ENCODE measurements at places on chromosomes 13 and 19.

GRCh38 chr19:6683971-6684370 lies 14.0 kb upstream of the TNFSF14 start:
- DNase-seq = no peak

- DNase-seq = no peak
Measured at GRCh38 chr13:112132619-112133018, 65.7 kb downstream of the SOX1 start.

DNA sequence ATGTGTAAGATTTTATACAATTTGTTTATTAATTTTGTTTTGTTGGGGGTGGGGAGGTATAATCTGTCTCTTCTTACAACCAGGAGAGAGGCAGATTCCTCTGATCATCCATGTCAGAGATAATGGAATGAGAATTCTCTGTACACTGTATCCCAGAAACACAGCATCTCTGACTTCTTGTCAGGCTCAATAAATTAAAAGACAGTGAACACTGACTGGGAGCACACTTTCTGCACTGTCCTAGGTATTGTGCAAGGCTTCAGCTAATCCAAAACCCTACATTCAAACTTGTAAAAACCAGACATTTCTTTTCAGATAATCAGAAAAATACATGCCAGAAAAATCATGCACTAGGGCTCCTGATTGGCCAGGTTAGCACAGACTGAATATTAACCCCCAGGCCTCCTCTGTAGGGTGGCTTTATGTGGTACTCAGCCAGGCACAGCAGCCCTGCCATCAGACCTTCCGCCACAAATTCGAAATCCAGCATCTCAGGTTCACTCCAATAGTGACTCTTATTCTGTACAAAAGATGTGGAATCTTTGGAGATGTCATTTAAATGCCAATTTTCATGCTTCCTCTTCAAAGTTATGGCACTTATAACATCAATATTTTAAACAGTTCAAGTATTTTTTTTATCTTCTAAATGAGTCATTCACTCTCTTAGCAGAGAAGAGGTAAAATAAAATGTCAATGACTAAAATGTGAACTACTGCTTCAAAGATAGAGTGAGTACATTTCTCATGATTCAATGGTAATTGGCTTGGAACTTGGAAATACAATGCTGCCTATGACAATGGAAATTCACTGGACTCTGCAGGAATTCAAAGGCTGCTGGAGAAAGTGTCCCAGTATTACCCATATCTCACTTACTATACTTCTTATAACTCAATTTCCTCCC lies 211.5 kb downstream of the KLF12 start:
- DNase-seq = no peak

- DNase-seq = no peak
Measured at GRCh38 chr13:51329606-51330005, 9.9 kb upstream of the SERPINE3 start.

GRCh38 chr19:12015753-12016116 lies 19.7 kb downstream of the ZNF433 start:
- DNase-seq = no peak

DNA sequence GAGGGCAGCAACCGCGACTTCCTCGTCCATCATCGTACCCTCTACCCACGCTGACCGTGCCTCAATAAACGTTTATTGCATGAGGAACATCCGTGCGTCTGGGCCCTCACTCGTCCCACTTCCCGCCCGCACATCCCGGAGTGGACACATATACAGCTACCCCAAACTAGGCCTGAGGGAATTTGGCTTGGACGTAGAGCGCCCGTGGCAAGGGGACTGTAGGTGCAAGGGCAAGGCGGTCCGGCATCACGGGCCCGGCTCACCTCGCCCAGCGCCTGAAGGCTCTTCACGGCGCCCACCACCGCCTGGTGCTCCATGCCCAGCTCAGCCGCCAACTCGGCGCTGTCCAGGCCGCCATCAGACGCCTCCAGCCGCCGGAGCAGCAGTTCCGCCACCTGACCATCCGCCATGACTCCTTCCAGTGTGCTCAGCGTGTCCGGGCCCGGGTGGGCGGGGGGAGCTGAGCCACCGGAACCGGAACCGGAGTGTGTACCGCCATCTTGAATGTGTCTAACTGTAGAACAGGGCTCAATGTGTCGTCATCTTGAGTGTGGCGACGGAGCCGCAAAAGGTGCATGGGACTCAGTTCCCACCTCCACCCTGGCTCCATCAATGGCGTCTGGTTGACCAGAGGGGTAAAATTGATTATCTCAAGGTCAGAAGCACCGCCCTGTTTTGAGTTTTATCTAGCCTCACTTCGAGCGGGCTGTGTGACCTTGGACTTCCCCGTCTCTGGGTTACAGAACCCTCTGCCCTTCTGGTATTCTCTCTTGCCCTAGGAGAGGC lies at the start of gene FARSA:
Gene FARSA, minus strand, starts transcription at position 425 of the 786 bp plus-strand sequence. Its CDS starts 15 bp downstream, at position 410.
- DNase-seq = peak; percentile 95

- peak; percentile 22 for DNase-seq
Measured at GRCh38 chr19:23283925-23284324, 33.7 kb upstream of the ZNF724 start.
